COR-L47 (cell line): ENCODE measurements at places on chromosomes 1 and 21.

DNA sequence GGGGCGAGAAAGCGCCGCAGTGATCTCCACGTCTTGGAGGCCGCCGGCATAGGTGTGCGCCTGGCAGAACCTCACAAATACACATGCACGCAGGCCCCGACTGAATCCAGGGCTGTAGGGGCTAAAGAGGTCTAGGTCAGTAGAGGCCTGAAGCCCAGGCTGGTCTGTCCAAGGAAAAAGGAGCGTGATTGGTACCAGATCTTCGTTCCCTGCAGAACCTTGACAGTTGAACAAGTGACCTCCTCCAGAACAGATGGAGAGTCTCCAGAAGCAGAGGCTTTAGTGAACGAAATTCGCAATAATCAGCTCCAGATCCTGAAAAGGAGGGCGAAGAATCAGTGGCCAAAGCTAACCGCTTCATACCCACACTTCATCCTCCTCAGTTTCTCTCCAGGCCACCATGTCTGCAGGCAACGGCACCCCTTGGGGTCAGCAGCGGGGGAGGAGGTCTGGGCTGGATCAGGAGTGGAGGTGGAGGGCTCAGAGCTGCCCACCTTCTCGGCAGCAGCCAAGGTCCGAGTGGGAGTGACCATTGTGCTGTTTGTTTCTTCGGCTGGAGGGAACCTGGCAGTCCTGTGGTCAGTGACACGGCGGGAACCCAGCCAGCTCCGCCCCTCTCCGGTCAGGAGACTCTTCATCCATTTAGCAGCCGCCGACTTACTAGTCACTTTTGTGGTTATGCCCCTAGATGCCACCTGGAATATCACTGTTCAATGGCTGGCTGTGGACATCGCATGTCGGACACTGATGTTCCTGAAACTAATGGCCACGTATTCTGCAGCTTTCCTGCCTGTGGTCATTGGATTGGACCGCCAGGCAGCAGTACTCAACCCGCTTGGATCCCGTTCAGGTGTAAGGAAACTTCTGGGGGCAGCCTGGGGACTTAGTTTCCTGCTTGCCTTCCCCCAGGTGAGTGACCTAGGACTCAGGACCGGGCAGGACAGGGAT lies 749 bp upstream of the PEX11B start:
- peak; percentile 33 for DNase-seq

- DNase-seq = no peak
Measured at GRCh38 chr21:34980423-34981115, 68.5 kb downstream of the RUNX1 start.

GRCh38 chr1:166159656-166160055 lies 7.1 kb downstream of the FAM78B start:
- no peak for DNase-seq

GRCh38 chr1:243712941-243713340 lies 137.1 kb downstream of the AKT3 start:
- DNase-seq = peak; percentile 23

GRCh38 chr1:119341372-119341947 lies 27.1 kb upstream of the HAO2 start:
- DNase-seq = no peak

- DNase-seq = peak; percentile 19
Measured at GRCh38 chr1:228226956-228227791, 19.3 kb downstream of the OBSCN start.

GRCh38 chr1:14740016-14740415 lies 141.5 kb downstream of the KAZN start:
- peak; percentile 17 for DNase-seq
